ENCODE measurements at places on chromosomes 12 and 14.

DNA sequence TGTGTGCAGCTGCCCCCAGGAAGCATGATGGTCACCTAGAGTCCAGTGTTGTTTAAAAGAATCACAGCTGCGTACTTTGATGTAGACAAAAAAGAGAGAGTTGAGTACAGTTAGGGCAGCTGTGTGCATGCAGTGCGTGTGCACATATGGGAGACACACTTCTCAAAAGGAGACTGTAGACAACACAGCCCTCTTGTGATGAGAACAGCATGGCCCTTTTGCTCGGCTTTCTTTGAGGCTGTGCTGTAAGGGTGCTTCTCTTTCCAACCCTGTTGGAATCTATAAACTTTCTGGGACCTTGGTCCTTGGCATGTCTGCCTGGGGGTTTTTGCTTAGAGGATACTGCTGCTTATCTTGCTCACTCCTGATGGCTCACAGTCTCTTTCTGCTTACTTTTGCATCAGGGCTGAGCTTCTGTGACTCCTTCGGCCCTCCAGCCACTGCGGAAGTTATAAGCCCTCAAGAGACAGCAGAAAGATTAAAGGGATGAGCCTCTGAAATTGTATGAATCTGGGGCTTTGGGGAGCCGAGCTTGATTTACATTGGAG is 102.9 kb downstream of the DYRK2 start:
- DNase-seq: no peak

DNA sequence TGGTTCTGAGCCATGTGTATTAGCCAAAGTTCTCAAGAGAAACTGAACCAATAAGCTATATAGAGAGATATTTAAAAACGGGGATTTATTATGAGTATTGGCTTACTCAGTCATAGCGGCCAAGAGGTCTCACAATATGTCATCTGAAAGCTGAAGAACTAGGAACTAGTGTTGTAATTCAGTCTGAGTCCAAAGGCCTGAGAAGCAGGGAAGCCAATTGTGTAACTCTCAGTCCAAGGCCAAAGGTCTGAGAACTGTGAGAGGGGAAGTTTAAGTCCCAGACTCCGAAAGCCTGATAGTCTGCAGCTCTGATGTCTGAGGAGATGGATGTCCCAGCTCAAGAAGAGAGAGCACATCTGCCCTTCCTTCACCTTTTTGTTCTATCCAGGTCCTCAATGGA is 344.8 kb upstream of the USP15 start:
- no peak for DNase-seq

GRCh38 chr12:49792976-49793580 is 35.1 kb downstream of the NCKAP5L start:
- DNase-seq: no peak

DNA sequence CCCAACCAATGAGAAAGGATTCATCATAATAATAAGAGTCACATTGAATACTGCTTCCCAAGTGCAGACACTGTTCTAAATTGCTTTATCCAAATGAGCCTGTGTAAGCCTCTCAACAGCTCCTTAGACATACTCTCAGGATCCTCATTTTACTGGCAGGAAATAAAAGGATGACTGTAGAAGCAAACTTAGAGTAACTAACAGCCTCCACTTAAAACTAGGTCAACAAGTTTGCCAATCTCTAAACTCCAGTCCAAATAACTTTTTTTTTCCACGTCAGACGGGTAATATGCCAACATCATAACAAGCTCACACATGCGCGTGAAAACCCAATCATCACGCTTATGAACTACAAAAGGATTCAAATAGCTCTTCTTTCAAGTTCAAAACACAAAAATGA is 15.3 kb upstream of the DPF3 start:
- DNase-seq: no peak

DNA sequence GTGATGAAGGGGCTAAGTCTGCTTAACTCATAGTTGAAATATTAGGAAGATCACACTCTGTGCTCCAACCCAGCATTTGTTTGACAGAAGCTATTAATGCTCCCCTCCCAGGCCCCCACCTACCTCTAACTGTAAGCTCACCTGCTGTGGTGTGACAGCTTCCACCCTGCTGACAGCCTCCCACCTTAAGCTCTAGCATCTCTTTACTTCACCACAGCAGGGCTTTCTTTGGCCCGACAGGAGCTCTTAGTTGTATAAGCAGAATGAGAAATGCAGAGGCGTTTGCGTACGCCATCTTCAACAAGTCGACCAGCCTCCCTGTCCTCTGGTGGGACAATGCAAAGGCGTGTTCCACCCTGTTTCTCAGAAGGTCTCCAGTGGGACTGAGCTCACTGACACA is 80.1 kb upstream of the OSBPL8 start:
- DNase-seq: no peak

DNA sequence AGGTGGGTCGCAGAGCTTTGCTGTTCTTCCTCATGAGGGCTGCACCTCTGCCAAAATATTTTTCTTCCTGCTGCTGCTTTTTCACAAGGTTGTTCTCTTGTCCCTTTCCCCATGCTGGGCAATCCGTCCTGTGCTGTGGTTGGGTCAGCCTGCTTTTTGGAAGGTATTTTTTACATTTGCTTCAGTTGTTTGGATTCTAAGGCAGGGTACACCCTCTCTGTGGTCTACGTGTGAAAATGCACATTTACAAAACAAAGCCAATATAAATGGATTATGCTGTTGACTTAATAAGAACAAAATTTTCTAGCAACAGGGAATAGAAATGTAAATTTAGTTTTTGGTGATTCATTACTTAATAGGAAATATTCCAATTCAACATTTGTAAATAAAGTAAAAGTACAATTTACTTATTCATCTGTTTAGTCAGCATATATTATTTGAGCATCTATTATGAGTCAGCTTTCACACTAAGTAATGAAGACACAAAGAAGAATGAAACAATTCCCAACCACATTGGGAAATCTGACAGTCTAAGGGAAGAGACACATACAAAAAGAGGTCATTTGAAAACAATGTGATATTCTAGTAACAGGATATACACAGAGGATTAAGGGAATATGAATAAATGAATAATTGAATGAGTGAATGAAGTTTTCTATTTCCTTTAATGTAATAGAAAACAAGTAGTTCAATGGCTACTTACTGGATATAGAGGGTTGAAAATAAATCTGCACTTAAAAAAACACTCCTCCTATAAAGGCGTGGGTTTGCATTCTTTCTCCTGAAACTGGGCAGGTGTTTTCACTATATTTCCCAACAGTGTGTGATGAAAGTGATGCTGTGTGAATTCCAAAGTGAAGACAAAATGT is 94.6 kb upstream of the PRICKLE1 start:
- no peak for DNase-seq

All from activated CD4-positive, alpha-beta T cell treated with anti-CD3 and anti-CD28 coated beads for 24 hours (primary cell).